Caco-2 (cell line): ENCODE measurements at places on chromosomes 6 and 20.

DNA sequence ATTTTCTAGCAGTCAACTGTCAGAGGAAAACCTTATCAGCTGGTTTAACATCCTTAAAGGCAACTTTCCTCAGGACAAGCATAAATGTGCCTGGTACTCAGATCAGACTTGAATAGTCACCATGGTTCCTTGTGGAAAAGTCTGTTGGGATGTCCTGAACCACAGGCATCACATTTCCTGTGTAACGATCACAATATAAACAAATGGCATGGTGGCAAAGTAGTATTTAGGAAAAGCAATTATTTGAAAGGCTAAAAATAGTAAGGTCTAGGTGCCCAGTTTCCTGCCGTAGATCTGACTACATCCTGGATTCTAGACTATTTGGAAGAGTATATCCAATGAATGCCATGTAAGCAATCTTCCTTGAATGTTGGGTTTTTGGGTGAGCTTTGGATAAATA, 271.9 kb upstream of the AGPAT4 start:
- DNase-seq, result no peak

GRCh38 chr20:22180244-22180643, 404.1 kb downstream of the FOXA2 start:
- DNase-seq, result peak; percentile 37

GRCh38 chr6:13611715-13612114, 3.4 kb upstream of the NOL7 start:
- DNase-seq, result no peak

DNA sequence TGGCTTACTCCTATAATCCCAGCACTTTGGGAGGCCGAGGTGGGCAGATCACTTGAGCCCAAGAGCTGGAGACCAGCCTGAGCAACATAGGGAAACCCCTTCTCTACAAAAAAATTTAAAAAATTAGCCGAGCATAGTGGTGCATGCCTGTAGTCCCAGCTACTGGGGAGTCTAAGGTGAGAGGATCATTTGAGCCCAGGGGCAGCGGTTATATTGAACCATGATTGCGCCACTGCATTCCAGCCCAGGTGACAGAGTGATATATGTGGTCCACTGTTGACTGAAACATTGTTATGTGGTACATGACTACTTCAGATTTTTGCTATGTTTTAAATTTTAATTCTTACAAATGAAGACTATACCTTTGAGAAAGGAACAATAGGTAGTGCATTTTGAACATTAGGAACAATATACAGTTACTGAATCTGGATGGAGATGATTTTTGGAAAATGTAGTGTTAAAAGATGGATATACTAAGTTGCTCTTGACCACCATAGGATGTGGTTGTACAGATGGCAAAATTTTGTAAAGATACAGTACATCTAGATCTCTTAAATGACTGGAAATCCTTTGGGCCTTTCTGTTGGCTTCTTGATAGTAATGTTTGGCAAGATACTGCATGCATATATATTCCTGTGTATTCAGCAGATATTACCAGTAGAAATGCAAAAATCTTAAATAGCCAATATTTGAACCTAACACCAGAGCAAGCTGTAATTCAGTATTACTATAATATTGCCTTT, 35.9 kb downstream of the MAPK14 start:
- DNase-seq, result peak; percentile 56

GRCh38 chr6:84568971-84569370, 195.4 kb downstream of the TBX18 start:
- DNase-seq, result peak; percentile 17
